Stimulated activated CD8-positive, alpha-beta memory T cell treated with anti-CD3 and anti-CD28 coated beads, Interleukin-15, amount 100 ng/mL, for 1 hour (primary cell): ENCODE measurements at places on chromosomes 16 and 17.

DNA sequence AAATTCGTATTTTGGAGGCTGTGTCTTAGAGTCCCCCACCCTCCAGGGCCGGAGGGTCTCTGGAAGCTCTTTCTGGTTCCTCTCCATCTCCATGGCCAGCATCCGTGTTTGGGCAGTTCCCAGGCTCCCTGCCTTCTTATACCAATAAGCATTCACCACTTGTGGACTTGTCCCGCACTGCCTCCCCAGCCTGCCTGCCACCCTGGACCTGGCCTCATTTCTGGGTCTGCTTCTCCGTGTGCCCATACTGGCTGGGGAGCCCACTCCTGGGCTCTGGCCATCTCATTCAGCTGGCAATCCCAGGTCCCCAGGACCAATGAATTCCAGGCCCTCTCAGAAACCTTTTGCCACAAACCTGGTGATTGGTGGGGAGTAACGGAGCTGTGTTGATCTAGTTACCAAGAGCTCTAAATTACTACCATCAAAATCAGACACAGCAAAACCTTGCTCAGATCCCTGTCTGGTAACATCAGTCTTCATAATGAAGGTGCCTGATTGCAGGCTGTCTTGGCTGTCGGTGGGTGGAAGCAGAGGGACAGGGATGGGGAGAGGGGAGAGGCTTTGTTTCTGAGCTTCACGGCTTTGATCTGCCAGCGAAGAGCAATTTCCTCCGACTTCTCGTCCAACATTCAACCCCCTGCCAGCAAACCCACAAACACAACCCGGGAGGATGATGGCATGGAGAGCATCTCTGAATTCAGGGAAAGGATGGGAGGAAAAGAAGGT, 27.7 kb upstream of the CRHR1 start:
- DNase-seq, result no peak

- no peak for DNase-seq
Observed at GRCh38 chr17:44383861-44384260, 5.6 kb downstream of the ITGA2B start.

- no peak for DNase-seq
Observed at GRCh38 chr16:71311553-71312158, 22.5 kb upstream of the CMTR2 start.

- no peak for DNase-seq
Observed at GRCh38 chr16:84914273-84914672, 94.5 kb downstream of the CRISPLD2 start.

DNA sequence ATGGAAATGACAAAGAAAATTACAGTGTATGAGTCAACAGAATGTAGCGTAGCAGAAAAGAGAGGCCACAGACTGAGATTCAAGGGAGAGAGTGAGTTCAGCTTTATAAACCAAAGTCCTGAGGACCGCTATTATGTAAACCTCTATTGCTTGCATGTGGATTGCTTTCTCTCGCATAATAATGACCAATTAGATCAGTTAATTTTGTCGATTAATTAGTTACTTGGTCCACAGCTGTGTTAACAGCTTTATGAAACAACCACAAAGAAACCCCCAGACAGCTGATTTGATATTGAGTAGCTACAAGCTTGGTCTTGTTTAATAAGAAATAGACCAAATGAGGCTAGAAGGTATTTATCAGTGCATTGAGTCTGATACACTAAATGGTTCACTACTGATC, 291.8 kb upstream of the ERCC4 start:
- no peak for DNase-seq

GRCh38 chr17:48621410-48622392, 4.5 kb downstream of the HOXB9 start:
- DNase-seq, result no peak
